ENCODE measurements at places on chromosomes 13 and 19.

DNA sequence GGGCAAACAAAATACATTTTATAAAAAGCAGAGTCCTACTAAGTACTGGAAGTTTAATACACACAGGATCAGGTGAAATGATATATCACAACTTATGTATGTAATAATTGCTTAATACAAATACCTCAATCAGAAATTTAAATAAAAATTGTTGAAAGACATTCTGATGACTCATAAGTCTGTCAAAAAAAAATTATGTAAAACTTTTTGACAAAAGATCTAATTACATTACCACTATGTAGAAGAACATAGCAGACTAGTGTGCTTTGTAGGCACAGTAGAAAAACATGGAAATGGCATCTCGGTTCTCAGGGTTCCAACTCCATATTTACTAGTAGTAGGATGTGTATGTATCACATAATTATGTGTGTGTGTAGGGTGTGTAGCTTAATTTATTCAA is 156.2 kb downstream of the DNAJC3 start:
- no peak for DNase-seq

GRCh38 chr13:48405875-48406274 is 7.0 kb downstream of the LPAR6 start:
- DNase-seq, result no peak

DNA sequence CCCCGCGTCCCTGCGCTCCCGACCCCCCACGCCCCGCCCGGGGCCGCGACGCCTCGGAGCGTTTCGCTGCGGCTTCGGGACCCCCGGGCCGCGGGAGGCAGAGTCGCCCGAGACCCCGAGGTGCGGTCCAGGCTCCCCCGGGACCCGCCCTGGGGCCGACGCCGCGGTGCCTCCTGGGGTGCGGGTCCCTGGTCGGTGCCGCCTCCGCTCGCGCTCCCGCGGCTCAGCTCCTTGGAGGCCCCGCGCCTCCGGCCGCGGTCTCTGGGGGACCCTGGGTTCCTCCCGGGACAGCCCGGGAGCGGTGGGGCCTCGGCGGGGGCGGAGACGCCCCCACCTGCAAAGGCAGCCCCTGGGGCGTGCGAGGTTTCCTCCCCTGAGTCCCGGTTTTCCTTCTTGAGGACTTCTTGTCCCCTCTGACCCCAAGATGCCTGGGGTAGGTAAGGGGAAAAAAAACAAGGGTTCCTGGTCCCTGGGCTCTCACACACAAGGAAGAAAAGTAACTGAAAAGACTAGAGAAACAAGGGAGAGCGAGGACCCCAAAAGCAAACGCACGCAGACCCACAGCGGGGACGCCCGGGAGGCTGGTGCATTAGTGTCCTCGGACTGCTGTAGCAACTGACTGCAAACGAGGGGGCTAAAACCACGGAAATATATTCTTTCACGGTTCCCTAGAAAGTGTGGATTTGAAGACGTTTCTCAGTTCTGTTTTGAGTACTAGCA is 740 bp downstream of the ZNF555 start:
- DNase-seq, result peak; percentile 68

GRCh38 chr13:101453784-101454201 is 1.3 kb downstream of the ITGBL1 start:
- DNase-seq, result no peak

DNA sequence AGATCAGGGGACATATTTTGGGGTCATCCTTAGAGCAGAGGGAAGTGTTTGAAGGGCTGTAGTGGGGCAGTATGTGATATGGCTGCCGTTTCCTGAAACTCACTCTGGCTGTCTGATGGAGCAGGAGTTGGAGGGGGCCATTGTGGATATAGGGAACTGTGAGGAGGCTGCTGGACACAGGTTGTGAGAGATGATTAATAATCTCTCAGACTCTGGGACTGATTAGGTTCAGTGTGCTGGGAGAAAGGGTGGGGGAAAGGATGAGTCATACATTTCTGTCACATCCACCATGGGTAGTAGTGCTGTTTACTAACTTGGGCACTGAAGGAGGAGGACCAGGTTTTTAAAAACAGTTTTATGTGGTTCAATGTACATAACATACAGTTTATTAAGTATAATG is 4.8 kb downstream of the B3GLCT start:
- DNase-seq, result no peak

DNA sequence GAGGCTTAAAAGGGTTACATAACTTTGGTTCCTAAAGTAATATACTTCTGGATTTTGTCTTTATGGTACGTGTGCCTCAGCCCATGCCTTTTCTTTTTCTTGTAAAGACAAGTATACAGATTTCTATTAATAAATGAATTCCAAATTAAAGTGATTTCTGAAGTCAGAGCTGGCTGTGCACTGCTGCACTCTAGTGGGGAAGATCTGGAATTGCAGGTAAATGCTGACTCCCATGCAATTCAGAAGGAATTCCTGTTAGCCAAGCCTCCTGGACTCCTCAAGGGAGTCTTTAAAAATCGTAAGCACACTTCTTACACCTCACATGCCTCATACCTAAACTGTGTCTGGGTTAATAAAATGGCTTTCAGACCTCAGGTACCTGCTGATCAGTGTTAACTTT is 118.4 kb upstream of the SLC7A1 start:
- DNase-seq, result no peak

DNA sequence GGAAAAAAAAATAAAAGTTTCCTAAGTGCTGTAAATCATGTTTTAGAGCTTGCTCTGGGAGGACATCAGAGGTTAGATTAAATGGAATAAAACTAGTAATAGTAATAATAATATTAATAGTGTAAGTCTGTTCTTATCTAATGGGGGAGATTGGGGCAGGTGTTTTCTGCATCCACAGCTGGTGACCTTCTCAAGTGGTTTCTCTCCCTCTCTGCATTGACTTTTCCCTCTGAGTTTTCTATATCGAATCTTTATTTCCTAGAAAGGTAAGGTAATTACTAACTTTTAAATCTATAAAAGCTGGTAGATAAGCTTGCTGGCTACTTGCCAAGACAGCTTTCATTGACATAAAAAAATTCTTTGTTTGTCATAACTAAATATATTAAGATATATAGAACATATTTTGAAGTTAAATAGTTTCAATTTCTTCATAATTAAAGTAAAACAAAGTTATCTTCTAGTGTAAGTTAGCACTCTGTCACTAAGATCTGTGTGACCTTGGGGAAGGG is 49.6 kb upstream of the DIAPH3 start:
- DNase-seq, result no peak

DNA sequence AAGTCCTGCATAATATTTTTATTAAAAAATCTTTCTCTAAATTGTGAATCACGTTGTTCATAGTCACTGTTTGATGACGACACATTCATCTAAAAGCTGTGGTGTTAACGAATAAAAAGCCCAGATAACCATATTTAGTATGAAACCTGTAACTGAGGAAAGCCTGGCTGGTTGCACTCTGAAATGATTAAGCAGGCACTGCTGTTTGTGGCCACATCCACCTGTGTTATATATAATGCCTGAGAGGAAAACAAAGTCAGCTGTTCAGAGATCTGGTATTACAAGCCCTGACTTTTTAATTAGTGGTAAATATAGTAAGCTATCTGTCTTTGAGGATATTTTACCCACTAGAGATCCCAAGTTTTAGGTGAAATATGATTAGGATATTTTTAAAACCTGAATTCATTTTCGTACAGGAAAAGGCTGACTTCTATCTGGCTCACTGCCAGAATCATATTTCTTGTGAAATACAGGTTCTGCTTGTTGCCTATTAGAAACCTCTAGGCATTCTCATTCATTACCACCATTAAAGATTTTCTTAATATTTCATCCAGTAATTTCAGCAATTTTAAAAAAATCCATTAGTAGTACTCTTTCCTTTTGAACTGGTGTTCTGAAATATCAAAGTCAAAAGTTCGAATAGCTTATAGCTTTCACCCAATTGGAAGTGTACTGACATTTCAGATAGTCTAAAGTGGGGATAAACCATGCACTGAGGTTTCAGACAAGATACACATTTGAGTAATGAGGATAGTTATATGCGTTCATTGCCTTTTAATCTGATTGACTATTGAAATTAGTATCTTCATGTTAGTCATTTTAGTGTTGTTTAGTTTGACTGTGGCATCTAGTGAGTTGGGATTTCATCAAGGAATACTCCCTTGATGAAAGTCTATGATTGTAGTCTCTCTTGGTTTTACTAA is 79.7 kb downstream of the LMO7 start:
- DNase-seq, result no peak

GRCh38 chr19:40393894-40394815 is 4.2 kb upstream of the HIPK4 start:
- DNase-seq, result no peak

GRCh38 chr19:16376649-16377048 is 52.0 kb downstream of the KLF2 start:
- no peak for DNase-seq

GRCh38 chr19:42214810-42215485 is 2.5 kb downstream of the DEDD2 start:
- no peak for DNase-seq

DNA sequence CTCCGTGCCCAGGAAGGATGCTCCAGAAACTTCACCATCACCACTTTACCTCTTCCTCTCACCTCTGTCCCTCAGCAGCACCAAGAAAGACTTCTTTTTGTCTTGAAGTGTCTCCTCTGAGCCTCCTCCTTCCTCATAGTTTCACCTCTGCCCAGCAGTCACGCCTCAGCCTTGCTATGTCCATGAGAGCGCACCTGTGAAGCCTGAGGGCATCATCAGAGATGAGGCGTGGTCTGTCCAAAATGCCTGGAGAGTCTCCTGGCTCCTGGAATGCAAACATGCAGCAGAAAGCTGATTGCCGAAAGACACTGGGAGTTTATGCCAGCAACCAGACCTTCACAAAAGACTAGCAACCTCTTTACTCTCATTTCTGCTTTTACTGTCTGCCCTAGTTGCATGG is 336.6 kb downstream of the TEX29 start:
- no peak for DNase-seq

DNA sequence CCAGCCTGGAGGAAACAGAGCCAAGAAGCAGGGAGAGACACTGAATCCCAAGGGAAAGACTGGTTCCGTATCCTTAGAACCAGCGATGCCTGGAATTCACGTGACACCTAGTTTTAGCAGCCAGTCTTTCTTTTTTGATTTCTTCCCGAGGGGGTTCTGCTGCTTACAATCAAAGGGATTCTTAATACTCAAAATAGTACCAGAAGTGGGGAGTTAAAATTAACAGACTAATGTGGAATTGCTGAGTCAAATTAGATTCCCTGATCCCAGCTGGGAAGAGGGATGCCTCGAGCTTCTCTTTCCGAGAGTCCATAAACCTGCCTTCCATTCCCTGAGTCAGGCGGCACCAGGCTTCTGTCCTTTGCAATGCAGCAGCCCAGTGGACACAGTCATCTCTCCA is 4.8 kb upstream of the MATK start:
- DNase-seq, result no peak

- DNase-seq, result no peak
These were observed 97.3 kb downstream of the CACNA1A start for GRCh38 chr19:13408889-13409518.

DNA sequence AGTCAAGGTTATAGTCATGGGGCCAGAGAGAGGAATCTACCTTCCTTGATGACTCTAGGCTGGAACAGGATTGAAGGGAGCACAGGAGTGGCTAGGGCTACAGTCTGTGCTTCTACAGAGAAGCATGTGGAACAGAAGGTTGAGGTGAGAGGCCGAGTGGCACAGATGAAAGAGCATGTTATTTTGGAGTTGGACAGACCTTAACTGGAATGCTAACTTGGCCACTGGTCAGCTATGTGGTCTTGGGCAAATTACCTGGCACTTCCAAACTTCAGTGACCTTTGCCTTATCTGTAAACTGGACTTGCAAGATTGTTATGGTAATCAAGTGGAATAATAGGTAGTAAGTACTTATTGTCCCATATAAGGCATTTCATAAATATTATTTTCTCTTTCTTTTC is 252.7 kb downstream of the KCNRG start:
- no peak for DNase-seq

DNA sequence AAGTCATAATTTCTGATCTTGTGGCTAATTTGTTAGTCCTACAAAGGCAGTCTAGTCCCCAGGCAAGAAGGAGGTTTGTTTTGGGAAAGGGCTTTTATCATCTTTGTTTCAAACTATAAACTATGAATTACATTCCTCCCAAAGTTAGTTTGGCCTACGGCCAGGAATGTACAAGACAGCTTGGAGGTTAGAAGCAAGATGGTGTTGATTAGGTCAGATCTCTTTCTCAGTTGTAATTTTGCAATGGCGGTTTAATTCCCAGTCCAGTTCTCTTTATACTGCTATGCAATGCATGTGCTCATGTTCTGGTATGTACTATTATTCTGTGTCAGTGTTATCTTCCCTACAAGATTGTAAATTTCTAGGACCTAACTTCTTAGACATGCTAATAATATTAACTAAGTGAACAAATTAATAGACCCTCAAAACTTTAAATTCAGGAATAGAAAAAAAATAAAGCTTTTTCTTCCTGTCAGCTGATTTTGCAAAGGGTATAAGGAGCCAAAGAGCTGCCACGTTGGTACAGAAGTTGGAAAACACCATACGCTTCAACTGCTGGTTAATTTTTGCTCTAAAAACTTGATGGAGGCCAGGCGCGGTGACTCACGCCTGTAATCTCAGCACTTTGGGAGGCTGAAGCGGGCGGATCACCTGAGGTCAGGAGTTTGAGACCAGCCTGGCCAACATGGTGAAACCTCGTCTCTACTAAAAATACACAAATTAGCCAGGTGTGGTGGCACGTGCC is 1.3 kb upstream of the DNAJC15 start:
- no peak for DNase-seq

All from Right ventricle myocardium inferior (tissue), 1 donor.